ENCODE measurements at places on chromosomes 3 and 15. TPM values are rescaled to one million over a fixed set of nuclear protein-coding genes. Genes with fewer than 3 reads are reported as not detected.

- DNase-seq, result no peak
These were observed 719.9 kb downstream of the CADM2 start for GRCh38 chr3:85678713-85679112.

- no peak for DNase-seq
These were observed 68.4 kb downstream of the BFSP2 start for GRCh38 chr3:133468251-133468721.

- DNase-seq, result no peak
These were observed 102.8 kb downstream of the PEX5L start for GRCh38 chr3:179933914-179934313.

Gene TMIE
- total RNA-seq, result not detected

Gene CFAP161
- total RNA-seq, result 1.9 TPM

GRCh38 chr3:194300936-194301335 is 50.2 kb downstream of the CPN2 start:
- no peak for DNase-seq

DNA sequence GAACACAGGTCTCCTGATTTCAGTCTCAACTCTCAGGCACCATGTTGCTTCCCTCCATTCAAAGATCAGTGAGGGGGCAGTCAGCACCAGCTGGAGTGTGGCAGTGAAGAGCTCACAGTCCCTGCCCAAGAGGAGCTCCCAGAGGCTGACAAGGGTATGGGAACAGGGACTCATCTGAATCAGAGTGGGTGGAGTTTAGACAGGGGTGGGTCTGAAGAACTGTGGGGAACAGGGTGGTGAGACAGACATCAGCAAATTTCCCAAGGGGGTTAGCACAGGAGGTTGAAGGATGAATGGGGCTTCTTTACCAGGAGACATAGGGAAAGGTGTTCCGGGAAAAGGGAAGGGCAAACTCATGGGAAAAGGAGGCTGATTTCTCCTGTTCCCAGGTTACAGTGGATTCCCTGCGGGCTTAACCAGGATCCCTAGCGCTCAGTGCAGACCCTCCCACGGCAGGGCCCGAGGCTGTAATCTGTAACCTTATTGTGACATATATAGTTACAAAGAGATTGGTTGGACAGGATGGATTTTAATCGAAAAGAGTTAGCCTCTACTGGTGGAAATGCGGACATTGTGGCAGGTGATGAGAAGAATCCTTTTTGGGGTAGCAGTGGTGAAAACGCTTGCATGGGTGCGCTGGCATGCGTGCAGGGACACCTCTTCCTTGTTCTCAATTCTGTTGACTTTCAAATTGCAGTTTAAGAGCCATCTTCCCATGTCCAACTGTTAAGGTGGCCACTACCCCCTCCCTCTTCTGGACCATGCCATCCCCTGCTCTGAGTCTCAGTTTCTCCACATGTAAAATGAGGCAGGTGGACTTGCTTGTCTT is 160.3 kb downstream of the SMAD6 start:
- DNase-seq, result no peak

DNA sequence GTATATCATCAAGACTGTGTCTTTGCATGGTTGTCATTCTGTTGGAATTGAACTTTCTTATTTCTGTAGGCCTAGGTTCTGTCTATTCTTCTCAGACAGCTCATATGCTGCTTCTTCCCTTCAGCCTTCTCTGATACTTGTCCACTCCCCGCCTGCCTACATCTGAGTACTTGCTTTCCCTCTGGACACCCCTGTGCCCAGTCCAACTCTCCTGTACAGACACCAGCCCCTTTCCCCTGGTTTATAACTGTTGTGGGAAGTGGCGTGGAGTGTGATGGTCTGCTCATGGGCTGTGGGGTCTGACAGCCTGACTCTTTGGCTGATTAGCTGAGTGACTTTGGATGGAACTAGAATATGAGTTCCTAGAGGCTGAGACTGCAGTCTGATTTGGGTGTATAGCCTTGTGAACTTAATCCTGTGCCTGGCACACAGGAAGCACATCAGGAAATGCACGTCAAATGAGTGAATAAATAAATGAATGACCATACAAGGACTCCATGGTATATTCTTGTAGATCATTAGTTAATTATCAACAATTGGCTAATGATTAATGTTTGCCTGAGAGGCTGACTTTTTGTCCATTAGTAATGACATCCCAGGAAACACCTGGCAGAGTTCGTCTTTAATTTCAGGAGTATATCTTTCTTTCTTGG is 11.8 kb downstream of the CACNA1D start:
- DNase-seq, result no peak

Gene ZNF609
- 21.5 TPM for total RNA-seq

Gene ALPK3
- 9.5 TPM for total RNA-seq

DNA sequence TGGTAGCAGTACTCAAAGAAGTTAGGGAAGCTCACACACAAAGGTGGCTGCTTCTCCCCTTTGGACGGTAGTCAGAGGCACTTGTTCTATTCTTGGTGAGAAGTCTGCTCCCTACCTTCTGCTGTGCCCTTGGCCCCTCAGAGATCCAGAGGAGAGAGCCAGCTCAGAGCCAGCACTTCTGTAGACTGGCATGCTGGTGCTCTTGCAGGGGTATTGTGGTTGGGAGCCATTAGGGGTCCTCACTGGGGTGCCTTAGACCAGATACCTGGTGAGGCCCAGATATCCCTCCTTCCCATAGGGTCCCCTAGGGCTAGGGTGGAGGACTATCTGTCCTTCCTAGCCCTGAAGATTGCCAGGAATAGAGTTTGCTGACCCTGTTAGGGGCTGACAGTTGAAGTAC is 140.6 kb downstream of the EEFSEC start:
- no peak for DNase-seq

Gene HYKK
- total RNA-seq, result 2.0 TPM

DNA sequence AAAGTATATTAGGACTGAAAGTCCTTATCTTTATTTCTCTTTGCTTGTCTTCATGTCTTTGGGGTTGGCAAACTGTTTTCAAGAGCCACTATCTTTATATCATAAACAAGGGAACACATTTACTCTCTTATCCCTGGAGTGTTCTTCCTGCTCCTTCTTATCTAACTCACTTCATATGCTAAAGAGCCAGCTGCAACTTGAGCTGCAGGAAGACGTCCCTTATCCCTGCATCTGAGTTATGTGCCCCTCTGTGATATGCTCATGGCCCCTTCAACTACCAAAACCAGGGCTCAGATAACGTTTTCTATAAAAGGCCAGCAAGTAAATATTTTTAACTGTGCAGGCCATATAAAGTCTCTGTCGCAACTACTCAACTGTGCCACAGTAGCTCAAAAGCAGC is 137.0 kb upstream of the CRBN start:
- no peak for DNase-seq

GRCh38 chr3:33914731-33915379 is 116.4 kb downstream of the PDCD6IP start:
- no peak for DNase-seq

DNA sequence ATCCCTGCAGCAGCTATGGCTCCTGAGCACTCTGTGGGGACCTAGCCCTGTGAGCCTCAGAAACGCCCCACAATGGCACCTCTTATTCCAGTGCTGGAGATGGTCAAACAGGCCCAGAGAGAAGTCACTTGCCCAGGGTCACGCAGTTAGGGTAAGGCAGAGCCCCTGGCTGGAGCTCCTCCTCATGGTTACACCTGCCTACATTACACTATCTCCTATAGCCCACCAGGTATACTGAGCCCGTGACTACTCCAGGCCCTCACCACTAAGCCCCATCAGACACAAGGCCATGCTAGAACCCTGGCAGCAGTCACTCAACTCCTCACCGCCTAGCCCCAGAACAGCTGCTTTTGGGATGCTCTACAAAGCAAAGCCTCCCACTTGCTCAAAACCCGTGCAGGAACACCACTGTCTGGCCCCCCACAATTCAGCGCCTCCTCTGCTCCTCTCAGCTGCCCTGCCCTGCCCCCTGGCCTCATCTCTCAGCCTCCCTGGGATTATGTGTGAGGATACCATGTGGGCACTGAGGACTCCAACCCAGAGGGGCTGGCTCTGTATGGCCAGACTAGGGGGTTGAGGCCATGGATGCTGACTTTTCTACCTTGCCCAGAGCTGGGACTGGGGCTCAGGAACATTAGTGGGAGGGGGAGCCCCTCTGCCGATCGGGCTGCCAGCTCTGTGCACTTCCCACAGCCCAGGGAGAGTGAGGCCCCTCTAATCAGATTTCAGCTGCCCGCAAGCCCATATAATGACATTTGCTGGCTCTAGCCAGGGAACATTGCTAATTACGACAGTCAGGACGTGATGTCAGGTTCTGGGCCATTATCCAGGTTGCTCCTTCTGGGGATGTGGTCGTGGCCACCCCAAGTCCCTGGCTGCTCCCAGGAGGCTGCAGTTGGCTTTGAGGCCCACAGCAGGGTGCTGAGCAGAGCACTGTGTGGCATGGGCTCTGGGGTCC is 4.0 kb downstream of the NT5DC2 start:
- DNase-seq, result no peak

Gene DNAJA4
- not detected for total RNA-seq

GRCh38 chr3:32120471-32120870 is 14.1 kb downstream of the GPD1L start:
- DNase-seq, result no peak

GRCh38 chr15:60894347-60894746 is 334.8 kb downstream of the RORA start:
- DNase-seq, result no peak

DNA sequence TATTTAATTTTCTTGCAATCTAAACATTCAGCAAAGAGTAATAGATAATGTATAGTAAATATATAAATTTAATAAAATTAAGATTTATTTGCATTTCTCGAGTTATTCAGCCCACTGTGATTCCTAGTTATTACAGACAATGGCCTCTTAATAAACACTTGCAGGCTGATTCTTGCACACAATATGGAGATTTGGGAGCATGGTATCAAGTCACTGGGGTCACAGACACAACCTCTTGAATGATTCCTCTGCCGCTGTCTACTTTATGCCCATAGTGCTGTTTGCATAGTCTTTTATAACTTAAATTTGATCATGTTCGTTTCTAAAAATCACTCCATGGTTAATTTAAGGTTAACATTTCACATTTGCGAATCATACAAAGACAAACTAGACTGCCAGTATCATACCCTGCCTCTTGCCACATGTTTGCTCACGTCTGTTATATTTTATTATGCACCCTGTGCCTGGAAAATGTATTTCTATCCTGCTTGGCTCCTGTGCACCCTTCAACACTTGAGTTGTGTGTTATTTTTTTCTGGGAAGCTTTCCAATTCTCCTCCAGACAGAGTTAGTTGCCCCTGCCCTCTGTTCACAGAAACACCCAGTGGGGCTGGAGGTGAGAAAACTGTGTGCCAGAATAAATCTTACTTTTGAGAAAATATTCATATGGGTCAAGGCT is 206.3 kb upstream of the ROBO1 start:
- no peak for DNase-seq

Gene ARL14
- total RNA-seq, result not detected

DNA sequence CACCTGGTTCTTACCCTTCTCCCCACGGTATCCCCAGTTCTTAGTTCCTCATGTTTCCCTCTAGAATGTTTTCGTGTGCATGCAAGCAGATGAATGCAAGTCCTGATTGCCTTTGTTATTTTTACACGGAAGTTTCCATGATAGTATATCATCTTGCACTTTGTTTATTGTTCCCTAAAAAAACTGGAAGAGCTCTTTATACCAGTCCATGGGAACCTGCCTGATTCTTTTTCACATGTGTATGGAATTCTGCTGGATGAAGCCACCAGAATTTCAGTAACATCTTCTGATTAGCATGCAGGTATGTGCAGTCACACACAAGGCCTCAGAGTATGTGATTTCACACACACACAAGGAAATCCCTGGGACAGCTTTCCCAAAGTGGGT is 16.0 kb upstream of the LRRK1 start:
- DNase-seq, result no peak

GRCh38 chr3:188680189-188680588 is 491.6 kb upstream of the TPRG1 start:
- no peak for DNase-seq

- DNase-seq, result no peak
These were observed 14.3 kb downstream of the TOMM70 start for GRCh38 chr3:100386437-100387074.
